BE2C (cell line): ENCODE measurements at places on chromosomes 3 and 15.

- no peak for DNase-seq
Observed at GRCh38 chr3:185789134-185789533, 35.7 kb downstream of the IGF2BP2 start.

DNA sequence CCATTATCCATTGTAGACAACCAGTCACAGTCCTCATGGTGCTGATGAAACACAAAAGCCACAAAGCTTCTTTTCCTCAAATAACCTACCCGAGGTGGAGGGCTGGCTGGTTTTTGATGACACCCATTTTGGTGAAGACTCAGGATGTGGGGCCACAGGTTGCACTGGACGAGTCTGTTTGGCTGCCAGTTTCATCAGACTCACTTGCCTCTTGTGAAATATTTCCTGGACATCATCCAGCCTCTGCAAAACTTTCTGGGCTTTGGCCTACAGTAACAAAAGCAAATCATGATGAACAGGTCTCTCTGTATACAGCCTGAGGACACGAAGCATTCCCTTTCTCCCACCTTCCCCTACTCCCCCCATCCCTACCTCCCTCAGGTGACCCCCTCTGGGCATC lies 42.2 kb downstream of the B3GNT5 start:
- DNase-seq, result no peak

GRCh38 chr3:73292220-73292619 lies 230.8 kb downstream of the EBLN2 start:
- no peak for DNase-seq

DNA sequence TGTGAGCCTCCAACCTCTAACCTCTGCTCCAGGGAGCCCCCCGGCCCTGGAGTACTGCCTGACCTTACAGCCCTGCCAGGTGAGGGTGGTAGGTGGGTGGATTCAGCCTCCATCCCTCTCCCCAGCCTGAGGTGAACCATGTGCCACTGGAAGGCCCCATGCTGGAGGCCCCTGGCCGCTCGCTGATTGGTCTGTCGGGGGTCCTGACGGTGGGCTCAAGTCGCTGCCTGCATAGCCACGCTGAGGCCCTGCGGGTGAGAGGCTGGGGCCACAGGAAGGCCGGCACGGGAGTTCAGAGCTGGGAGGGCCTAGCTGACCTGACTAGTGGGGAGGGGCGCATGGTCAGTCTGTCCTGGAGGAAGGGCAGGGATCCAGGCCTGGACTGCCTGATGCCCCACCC lies 19.1 kb downstream of the NT5DC2 start:
- DNase-seq, result no peak

DNA sequence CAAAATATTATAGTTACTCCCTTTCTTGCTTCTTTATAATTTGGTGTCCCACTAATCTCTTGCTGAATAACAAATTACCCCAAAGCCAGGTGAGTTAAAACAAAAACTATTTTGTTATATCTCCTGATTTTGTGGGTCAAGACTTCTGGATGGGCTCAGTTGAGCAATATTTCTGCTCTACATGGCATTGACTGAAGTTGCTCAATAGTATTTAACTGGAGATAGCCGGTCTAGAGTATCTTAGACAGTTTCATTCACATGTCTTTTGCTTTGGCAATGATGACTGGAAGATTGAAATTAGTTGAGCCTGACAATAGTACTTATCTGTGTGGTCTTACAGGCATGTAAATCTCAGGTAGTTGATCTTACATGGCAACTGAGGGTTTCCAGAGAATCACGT lies 51.0 kb upstream of the TP63 start:
- DNase-seq, result no peak

DNA sequence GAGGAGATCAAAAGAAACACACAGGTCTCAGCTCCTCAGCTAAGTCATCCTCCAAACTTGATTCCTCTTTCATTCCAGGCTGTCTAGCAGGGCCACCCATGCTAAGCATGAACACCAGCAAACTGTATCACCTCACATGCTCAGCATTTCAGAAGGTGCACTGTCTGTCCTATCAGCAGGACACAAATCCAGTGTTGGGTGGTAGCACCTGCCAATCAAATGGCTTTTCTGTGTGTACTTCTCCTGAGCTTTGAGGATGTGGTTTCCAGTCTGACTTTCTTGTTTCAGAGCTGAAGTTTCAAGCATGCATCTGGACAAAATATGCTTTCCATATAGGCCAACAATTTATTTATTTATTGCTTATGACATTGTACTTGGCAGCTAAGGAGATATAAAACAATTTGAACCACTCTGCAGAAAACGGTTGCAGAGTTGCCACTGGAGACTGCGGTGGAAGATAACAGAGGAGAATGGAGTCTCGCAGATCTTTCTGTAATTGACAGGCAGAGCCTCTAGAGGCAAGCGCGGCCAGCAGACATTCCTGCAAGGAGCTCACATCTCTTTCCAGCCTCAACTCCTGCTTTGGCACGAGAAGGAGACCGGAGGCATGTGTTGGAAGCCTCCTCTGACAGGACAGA lies 167.1 kb upstream of the WNT5A start:
- no peak for DNase-seq
